ENCODE measurements at places on chromosomes 2 and 18. TPM values are rescaled to one million over a fixed set of nuclear protein-coding genes. Genes with fewer than 3 reads are reported as not detected.

- DNase-seq: peak; percentile 48
Observed at GRCh38 chr2:191617575-191617974, 60.4 kb upstream of the NABP1 start.

GRCh38 chr18:36186461-36187192 lies 670 bp upstream of the MOCOS start:
- DNase-seq: no peak

DNA sequence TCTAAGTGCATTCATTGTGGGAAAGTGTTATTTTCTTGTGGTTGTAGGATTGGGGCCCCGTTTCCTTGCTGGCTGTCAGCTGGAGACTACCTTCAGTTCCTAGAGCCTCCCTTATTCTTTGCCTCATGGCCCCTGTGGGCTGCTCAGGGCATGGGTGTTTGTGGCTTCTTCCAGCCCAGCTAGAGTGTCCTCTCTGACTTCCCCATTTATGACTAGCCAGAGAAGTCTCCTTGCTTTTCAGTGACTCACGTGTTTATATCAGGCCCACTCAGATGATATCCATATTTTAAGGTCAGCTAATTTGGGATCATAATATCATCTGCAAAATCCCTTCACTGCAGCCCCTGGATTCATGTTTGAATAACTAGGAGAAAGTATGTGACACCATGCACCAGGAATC lies 62.8 kb downstream of the DTNA start:
- no peak for DNase-seq

DNA sequence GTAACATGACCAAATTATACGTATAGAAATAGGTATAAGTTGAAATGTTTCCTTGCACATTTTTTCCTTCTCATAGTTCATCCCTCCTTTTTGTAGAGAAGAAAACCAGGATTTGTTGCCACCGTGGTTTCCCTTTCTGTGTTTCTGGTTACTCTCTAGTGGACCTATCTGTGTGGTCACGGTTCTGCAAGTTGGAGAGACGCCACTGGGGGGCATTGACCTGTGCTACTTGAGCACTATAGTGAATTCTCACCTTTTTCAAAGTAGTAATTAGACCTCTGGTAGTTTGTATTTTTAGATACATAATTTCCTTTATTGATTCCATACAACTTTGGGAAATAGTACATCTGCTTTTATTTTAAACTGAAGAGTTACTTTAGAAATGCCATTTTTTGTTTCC lies 444.8 kb downstream of the PTPRM start:
- no peak for DNase-seq

- DNase-seq: no peak
Observed at GRCh38 chr2:226623587-226624368, 175.8 kb downstream of the IRS1 start.

GRCh38 chr2:230865766-230866755 lies 1.3 kb downstream of the ITM2C start:
- no peak for DNase-seq

DNA sequence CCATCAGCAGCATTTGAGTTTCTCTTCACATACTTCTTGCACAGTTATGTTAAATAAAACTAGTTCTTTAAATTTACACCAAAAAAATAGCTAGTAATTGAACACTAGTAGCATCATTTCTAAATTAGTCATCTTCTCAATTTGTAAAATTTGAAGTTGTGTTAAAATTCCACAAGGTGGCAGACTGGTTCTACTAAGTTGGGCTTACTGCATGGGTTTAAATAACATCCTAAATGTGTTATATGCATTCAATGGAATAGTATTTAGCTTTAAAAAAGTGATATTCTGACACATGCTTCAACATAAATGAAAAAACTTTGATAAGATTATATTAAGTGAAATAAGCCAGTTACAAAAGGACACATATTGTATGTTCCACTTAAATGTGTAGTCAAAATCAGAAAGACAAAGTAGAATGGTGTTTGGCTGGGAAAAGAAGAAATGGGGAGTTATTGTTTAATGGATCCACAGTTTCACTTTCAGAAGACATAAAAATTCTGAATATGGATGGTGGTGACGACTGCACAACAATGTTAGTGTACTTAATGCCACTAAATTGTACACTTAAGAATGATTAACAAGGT lies 28.7 kb upstream of the RPRD1A start:
- DNase-seq: peak; percentile 16

DNA sequence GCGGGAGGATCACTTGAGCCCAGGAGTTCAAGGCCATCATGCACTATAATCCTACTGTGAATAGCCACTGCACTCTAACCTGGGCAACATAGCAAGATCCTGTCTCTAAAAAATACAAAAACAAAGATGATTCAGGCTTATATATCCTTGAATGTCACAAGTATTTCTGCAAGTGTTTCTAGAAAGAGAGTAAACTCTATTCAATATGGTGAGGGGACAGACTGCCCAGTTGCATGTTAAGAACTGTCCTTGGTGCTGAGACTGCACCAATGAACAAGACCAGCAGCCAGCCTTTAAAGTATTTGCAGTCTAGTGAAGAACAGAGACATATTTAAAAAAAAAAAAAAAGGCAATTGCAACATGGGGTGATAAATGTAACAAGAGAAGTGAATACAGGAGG lies 16.4 kb downstream of the MAP3K19 start:
- DNase-seq: no peak

GRCh38 chr2:235500761-235501672 lies 7.2 kb downstream of the AGAP1 start:
- no peak for DNase-seq

- no peak for DNase-seq
Observed at GRCh38 chr18:30103881-30104280, 938.7 kb downstream of the DSC3 start.

DNA sequence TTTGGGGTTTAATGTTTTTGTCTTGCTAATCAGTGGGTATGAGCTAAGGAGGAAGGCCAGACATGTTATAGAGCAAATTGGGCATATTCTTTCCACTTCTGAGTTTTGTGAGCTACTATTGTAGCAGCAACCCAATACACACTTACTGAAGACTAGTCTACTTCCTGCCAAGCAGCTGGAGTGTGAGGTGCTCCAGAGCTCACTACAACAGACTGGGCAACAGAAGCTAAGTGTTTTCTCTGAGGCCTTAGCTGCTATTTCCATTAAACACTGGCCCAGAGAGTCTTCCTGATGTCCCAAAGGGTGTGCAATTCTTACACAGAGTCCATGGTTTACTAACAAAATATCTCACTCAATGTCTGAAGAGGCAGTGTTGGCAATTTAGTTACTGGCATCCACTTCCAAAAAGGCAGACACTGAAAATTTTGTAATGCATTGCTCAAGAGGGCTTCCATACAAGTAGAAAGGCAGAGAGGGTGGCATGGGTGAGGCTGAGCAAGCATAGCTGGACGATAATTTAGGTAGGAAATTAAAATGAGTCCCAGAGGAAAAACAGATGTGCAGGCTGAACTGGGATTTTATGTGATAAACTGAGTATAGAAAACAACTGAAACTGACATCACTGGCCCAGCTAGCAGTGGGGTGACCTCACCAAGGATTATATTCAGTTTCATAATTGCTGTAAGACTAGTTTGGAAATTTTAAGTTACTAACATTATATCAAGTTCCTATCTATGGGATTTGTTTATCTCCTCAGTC lies 68.6 kb downstream of the ZC3H6 start:
- no peak for DNase-seq

GRCh38 chr2:151175864-151176263 lies 85.8 kb downstream of the RBM43 start:
- DNase-seq: no peak

- DNase-seq: no peak
Observed at GRCh38 chr2:199988151-199988550, 32.8 kb downstream of the MAIP1 start.

GRCh38 chr2:73007991-73008765 lies 63.3 kb downstream of the SFXN5 start:
- no peak for DNase-seq

- no peak for DNase-seq
Observed at GRCh38 chr2:10256515-10257031, 46.1 kb upstream of the HPCAL1 start.

DNA sequence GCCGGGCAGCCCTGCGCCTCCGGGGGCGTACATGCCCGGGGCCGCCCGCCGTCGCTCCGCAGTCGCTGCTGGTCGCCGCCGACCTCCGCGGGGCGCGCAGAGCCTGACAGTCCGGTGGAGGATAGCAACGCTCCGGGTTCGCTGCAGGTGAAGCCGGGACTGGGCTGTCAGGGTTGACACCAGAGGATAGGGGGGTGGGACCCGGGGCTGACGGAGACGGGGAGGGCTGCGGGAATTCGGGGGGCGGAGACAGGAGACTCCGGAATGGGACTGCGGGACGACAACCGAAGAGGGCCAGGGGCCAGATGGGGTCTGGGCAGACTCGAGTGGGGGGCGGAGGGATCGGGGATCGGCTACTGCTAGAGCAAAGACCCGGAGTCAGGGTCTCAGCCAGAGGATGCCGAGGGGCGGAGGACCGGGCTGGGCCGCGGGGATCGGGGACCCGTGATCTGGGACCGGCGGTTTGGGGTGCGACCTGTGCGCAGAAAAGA lies 403 bp downstream of the TMEM127 start:
- DNase-seq: no peak

DNA sequence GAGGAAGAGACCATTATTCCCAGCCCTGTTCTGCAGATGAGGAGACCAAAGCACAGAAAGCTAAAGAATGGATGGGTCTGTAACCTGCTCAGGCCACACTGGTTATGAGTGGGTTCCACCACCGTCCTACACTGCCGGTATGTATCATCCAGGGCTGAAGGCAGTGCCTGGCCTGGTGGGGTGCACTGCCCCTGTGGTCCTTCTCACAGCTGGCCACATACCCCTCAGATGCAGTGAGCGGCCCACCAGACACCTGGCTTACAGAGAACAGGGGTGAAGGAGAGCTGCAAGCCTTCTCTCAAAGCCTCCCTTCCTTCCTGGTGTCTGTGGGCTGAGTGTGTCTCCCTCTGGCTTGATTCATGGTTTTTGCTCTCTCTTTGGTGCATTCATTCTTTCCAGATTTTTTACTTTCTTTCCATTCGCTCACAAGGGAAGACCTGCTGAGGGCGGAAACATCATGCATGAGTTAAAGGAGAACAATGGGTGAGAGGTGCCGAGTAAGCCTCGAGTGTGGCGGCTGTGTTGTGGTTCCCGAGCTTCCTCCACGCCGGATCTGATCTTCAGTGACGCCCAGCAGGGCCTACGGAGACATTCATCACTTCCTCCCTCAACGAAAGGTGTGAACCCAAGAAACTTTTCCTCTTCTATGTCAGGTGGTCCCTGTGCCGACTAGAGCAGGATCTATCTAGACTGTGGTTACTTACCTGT lies 62.1 kb upstream of the REL start:
- DNase-seq: no peak

- DNase-seq: no peak
Observed at GRCh38 chr2:227010433-227010832, 153.6 kb downstream of the COL4A4 start.

DNA sequence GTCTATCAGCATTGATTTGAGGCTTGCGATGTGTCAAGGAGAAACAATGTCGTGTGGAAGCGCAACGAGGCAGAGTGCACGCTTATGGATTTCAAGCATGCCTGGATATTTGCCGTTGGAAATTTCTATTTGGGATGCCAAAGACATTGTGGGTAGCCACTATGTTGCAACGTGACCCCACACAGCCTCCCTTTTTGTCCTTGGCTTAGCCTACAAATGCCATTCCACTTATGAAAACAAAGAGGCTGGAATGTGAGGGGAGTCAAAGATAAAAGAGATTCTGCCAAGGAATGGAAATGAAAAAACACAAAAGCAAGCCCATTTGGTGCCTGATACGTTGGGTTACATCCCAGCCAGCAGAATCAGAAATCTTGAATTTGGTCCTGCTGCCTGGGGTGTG lies 721.2 kb downstream of the GALR1 start:
- DNase-seq: no peak

DNA sequence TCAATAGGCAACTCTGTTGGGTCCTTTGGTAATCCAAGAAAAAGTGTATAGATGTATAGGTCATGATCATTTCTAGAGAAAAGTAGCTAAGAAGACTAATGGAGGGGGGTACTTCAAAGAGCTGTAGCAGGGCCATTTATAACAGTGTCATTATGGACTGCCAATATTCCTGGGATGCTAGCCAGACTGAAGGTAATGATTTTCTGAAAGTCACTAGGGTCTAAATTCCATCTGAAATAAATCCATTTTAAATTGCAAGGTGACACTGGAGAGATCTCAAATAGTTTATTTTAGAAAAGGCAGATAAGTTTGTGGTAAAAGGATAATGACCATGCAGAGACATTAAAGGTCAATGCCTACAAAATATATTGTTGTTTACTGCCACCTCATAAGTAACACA lies 4.5 kb upstream of the SPC25 start:
- no peak for DNase-seq

DNA sequence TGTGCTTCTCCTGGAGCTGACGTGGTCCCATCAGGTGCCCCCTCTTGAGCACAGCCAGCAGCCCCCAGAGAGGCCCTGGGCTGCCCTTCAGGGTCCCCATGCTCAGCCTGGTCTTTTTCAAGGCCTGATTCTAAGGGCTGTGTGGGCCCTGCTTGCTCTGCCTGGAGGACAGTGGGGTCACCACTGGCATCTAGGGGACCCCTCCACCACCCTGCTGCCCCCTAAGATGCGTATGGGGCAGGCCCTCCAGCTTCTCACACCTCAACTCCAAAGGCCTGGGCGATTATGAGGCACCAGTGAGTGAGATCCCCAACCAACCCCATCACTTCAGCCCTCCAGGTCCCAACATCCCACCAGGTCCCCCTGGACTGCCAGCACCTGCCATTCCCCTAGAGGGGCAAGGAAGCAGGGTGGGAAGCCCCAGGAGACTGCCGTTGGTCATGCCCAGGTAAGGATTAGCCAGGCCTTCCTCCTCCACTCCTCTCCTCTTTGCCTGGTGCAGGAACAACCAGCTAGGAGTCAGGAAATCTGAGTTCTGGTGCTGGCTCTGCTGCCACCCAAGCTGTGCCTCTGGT lies 114.4 kb downstream of the SMAD7 start:
- DNase-seq: no peak

DNA sequence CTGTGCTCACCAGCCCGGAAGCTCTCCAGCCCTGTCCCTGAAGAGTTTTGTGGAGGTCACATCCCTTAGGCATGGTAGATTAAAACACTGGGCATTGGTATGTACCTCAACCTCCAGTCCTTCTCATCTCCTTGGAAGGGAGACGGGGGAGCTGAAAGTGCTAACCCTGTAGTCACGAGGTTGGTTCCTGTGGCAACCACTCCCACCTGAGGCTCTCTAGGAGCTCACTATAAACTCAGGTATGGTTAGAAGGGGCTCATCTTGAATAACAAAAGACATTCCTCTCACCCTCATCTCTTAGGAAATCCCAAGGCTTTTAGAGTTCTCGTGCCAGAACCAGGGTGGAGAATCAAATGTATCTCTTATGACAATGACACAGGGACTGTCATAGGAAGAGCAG lies 43.0 kb upstream of the MGAT4A start:
- DNase-seq: no peak

GRCh38 chr2:174615871-174616436 lies 18.4 kb upstream of the WIPF1 start:
- DNase-seq: no peak

- no peak for DNase-seq
Observed at GRCh38 chr2:233853353-233853752, 982 bp downstream of the HJURP start.

The CDH7 gene
- polyA plus RNA-seq: not detected

The HOXD9 gene
- polyA plus RNA-seq: not detected

The SERPINB4 gene
- not detected for polyA plus RNA-seq

The CD207 gene
- polyA plus RNA-seq: 0.05 TPM

The FOXD4L1 gene
- polyA plus RNA-seq: not detected

The SLC30A3 gene
- not detected for polyA plus RNA-seq

The UGT1A7 gene
- not detected for polyA plus RNA-seq

The ARHGAP15 gene
- 50.9 TPM for polyA plus RNA-seq

The PPM1B gene
- 34.6 TPM for polyA plus RNA-seq

The SAG gene
- polyA plus RNA-seq: 0.87 TPM

The CRACDL gene
- polyA plus RNA-seq: 0.11 TPM

The CYP26B1 gene
- polyA plus RNA-seq: not detected

The SERPINB7 gene
- not detected for polyA plus RNA-seq

The KLHL14 gene
- not detected for polyA plus RNA-seq

The FBXO41 gene
- polyA plus RNA-seq: 17.1 TPM

All from CD14-positive monocyte (primary cell).